Nephron progenitor cell (in vitro differentiated cells): ENCODE measurements at places on chromosomes 16 and 17.
A peak's percentile ranks its signal among the peaks of the same experiment; 100 is the strongest.

DNA sequence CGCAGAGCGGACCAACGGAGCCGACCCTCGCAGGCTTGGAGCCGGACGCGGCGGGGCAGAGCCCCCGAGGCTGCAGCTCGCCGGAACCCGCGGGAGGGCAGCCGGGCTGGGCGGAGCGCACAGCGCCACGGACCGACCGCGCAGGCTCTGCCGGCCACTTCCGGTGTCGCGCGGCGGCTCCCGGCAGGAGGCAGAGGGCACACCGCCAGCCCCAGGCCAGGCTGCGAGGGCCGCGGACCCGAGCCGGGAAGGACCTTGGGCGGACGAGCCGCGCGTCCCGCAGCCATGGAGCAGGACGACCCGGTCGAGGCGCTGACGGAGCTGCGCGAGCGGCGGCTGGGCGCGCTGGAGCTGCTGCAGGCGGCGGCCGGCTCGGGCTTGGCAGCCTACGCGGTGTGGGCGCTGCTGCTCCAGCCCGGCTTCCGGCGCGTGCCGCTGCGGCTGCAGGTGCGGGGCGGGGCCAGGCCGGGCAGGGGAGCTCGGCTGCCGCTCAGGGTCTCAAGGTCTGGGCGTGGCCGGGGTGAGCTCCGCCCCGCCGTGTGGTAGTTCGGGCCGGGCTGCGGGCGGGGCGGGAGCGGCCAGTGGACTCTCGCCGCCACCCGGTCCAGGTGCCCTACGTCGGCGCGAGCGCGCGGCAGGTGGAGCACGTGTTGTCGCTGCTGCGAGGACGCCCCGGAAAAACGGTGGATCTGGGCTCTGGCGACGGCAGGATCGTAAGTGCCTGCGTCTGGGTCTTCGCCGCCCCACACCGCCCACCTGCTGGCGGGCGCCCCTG, at the start of gene ANTKMT:
Gene ANTKMT, plus strand, starts transcription at position 157 of the 775 bp plus-strand sequence. Its CDS starts 129 bp downstream, at position 286.
- DNase-seq = peak; percentile 93

DNA sequence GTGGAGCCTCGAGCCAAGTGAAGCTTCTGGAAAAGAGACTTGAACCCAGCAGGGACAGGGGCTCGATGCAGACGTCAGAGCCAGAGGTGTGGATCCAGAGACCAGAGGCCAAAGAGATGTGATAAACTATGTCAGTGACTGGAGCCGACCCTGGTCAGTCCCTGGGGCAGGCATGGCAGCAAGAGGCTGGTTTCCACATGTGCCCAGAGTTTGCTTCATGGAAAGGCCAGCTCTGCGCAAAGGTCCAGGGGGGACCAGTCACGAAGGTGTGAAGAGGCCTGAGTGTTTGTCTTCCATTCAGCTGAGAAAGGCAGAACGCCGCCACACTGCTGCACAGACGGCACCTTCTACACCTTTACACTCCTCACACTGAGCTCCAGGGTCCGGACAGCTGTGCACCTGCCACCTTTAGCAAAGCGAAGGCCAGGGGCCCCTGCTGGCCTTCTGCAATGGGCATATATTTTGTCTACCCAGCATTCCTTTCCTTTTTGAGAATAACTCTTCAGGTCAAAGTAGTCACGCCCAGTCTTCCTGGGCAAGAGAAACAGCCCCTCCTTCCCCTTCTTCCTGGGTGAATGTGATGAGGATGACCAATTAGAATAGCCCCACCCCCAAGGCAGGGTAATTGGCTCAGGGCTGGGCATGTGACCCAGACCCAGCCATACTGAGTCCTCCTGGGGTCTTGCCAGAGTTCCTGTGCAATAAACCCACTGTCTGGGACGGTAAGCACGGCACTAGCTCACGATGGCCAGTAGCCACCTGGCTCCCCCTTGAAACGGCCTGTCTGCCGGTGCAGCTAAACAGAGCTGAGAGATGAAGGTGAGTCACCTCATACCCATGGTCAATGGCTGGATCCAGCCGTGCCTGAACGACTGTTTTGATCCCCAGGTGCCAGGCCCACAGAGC, 2.3 kb upstream of the RPH3AL start:
- DNase-seq = peak; percentile 44

DNA sequence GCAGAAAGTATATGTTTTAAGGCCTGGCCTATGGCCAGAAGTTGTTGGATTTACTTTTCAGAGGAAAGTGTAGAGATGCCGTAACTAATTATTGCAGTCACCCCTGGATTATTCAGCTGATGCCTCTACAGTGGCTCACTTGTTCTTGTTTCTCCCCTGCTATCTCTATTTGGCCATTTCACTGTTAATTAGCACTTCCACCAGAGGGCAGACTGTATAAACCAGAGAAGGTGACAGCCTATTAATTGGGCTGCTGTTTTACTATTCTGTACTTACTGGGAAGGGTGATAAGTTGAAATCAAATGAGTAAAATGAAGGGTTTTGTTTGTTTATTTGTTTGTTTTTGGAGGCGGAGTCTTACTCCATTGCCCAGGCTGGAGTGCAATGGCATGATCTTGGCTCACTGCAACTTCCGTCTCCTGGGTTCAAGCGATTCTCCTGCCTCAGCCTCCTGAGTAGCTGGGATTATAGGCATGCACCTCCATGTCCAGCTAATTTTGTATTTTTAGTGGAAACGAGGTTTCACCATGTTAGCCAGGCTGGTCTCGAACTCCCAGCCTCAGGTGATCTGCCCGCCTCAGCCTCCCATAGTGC, 66.0 kb downstream of the CDK12 start:
- DNase-seq = no peak

DNA sequence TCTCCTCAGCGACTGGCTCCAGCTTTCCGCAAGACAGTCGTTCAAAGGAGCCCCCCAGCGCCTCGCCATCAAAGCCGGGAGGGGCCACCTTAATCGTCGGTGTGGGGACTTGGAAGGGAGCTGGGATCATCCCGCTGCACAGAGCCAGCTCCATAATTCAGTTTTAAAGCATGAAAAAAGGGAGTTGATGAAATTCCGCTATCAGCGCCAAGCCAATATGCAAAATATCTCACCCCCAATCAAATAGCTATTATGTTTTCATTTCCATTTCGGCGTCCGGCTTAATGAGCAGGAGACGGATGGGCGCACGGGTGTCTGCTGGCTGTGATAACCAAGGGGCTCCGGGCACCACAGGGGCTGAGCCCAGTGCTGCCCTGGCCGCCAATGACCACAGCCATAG, 27.7 kb downstream of the ZFPM1 start:
- DNase-seq = no peak

- no peak for DNase-seq
Observed at GRCh38 chr17:67157732-67158639, 87.0 kb downstream of the HELZ start.

DNA sequence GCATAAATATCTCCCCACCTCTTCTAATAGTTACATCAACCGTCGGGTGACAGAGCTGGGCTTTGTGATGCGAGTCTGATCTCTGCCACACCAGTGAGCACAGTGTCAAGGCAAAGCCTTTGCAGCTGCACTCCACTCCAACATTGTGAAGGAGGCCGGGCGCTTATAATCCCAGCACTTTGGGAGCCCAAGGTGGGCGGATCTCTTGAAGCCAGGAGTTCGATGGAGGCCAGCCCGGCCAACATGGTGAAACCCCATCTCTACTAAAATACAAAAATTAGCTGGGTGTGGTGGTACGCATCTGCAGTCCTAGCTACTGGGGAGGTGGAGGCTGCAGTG, 18.9 kb downstream of the CYB5D2 start:
- no peak for DNase-seq

DNA sequence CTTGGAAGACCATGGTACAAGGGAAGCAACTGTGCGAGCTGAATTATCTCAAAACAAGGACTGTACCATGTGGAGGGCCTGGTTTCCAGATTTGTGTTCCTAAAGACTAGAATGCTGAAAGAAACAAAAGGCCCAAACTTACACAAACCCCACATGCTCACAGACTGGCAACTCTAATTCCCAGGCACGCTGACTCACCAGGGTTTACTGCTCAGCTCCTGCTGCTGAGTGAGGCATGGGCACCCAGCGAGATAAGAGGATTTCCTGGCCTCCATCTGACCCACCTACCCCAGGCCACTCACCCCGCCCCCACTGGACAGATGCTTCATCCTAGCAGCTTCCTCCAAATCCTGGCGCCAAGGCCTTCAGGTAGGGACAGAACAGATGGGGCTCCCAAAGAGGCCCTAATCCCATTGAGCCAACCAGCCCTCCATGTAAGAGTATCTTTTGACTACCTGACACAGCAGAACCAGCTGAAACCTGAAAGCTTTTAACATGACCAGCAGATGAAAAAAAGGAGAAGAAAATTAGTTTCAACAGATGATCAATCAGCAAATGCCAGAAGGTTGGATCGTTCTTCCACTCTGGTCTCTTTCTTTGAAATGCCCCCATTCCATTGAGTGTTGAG, 33.9 kb downstream of the DCUN1D3 start:
- DNase-seq = no peak

- no peak for DNase-seq
Observed at GRCh38 chr16:71406724-71407123, 35.1 kb downstream of the TLE7 start.

DNA sequence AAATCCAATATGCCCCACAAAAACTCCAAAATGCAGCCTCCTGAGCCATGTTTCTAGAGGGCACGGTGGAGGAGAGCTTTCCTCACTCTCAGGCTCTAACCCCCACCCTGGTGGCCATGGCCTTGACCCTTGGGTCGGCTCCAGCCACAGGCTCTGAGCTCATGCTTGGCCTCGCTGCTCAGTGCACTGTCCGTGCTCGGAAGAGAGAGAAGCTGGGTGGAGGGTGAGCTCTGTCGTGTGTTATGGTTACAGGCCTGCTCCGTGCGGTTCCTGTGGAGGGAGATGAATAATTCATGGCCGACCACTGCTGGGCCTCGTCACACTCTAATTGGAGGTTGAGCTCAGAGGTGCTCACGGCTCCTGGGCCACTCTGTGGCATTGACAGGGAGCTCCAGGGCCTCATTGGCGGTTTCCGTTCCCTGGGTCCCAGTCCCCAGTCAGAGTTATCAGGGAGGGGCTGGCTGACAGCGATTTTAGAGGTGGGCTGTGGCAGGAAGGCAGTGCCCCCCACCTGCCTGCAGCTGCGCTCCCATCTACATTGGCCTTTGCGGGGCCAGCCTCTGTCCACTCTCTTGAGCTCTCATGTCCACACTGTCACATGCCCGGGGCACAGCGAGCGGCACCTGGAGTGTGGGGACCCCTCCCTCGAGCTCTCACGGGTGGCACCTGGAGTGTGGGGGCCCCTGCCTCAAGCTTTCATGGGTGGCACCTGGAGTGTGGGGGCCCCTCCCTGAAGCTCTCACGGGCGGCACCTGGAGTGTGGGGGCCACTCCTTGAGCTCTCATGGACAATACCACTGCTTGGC, 24.9 kb downstream of the ACSF3 start:
- DNase-seq = no peak
